ENCODE measurements at places on chromosomes 4 and X.

DNA sequence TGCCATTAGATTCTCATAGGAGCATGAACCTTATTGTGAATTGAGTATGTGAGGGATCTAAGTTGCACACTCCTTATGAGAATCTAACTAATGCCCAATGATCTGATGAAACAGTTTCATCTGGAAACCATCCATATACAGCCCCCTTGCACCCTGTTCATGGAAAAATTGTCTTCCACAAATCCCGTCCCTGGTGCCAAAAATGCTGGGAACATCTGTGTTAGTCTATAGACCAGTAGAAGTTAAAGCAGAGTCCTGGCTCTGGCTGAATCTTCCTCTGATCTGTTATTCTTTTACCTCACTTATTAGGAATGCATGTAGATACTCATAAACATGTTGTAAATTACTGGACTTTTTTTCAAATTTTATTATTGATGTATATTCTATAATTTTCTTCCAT, 29.2 kb downstream of the SULT1B1 start:
- DNase-seq = no peak

DNA sequence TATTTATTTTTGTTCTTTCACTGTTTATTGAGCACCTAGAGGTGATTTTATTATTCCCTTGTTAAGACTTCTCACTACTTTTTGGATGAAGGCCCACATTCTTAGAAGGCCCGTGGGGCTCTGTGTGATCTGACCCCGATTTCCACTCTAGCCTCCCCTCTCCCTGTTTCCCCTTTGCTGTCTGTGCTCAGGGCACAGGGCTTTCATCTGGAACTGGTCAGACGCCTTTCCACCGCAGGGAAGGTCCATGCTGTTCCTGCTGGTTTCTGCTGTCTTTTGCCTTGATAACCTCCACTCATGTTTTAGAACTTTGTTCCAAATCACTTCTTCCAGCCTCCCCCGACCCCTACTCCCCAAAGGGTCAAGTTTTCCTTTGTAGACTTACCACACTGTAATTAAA, 31.3 kb upstream of the ANAPC4 start:
- DNase-seq = no peak

DNA sequence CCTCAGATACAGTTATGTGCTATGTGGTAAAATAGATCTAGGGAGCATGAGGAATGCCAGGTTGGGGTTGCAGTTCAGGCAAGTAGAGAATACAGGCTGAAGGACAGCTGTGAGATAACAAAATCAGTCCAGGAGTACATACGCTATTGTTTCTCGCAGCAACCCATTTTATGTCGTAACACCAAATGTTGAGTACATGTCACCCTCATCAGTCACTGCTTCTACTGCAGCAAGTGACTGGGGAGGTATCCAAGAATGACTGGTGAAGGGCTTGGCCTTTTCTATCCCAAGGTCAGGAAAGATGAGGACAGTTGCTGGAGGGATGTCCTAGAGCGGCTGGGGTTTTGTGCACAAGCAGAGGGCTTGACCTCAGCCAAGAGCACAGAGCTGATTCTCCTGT, 172.1 kb downstream of the CBR4 start:
- DNase-seq = no peak

DNA sequence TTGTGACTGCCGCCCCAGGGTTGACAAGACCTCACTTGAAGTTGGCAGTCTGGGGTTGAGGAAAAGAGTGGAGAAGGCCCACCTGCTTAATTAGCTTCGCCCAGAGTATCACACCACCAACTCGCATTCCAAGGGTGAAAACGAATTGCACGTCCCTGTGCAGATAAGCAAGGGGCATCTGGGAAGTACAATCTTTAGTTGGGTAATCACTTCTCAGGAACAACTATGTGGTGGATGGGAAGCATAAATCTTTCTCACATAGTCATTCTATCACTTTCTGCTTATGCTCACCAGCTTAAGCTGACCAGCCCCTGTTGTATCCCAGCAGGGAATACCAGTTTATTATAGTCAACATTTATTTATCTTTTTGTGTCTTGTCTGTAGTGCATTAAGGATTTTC, 14.3 kb downstream of the SPCS3 start:
- no peak for DNase-seq

DNA sequence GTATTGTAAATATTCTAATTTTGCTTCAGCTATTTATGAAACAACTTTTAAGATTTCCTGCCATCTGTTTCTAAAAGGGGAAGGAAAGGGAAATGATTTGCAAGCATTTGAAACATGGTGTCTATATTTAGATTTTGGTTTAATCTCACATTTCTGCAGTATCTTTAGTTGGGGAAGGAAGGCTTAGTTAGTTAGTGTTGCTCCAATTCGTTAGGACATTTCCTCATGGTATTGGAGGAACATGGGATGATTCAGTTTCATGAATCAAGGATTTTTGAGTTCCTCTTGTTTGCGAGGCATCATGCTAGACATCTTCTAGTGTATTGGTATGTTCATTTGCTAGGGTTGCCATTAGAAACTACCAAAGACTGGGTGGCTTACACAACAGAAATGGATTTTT, 20.5 kb upstream of the TMEM192 start:
- DNase-seq = no peak

DNA sequence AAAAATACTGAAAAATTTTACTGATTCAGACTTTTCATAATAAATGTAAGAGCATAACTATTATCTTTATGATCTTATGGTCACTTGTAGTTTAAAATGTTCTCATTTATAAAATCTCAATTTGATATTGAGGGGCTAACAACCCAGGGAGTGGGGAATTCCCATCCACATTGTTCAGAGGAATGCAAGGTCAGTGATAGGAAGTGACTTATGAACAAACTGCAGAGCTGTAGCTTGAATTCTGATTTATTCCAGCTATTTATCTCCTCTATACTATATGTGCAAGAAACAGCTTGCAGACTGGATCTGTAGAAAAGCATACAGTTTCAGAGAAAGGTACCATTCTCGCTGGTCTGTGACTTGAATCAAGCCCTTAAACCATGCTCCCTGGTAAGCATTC, 61.6 kb downstream of the SEC24D start:
- no peak for DNase-seq

- no peak for DNase-seq
These were observed at the start of gene MID2 for GRCh38 chrX:107825698-107826237. TSS of gene MID2 (plus strand) at chrX:107825866. CDS start at chrX:107826427, 561 bp downstream.

DNA sequence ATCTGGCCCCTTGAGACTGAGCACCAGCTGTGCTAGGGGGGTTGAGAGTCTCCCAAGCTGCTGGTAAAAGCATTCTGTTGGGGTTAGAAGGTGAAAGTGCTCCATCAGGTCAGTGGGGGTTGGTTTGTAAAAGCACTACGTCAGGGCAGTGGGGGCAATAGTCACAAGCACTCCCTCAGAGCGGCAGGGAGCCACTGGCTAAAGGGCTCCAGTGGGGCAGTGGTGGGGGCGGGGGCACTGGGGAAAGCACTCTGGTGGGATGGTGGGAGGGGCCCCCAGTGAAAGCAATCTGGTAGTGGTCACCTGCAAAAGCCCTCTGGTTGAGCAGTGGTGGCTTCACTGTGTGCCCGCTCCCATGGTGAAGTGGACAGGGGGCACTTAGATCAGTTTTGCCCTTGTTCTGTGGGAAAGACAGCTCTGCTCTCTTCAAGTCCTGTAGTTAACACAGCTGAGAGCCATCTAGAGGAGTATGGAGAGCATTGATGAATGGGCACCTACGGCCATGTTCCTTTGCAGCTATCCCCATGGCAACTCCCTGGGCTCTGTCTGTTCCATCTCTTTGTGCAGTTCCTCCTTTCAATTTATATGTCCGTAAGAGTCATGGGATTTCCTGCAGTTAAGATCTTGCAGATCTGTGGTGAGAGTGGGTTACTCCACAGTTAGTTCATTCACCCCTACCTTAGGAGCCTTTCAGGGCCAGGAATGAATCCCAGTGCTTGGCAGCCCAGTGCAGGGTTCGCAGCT, 106.4 kb downstream of the SH3BGRL start:
- no peak for DNase-seq

GRCh38 chrX:57329008-57329407, 42.5 kb downstream of the FAAH2 start:
- DNase-seq = no peak

DNA sequence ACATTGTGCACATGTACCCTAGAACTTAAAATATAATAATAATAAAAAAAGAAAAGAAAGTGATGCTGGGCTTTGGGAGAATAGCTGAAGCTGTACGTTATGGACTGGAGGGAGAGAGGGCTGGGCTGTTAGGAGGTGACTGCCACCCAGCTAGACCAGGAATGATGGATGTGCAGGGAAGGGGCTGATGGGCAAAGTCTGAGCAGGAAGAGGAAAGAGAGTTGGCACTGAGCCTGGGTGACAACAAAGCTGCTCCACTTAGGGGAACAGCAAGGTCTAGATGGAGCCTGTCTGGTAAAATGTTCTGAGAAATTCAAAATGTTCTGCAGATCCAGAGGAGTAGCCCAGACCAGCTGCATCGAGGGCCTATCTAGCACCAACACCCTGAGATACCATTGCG, 32.3 kb downstream of the MED28 start:
- DNase-seq = no peak

DNA sequence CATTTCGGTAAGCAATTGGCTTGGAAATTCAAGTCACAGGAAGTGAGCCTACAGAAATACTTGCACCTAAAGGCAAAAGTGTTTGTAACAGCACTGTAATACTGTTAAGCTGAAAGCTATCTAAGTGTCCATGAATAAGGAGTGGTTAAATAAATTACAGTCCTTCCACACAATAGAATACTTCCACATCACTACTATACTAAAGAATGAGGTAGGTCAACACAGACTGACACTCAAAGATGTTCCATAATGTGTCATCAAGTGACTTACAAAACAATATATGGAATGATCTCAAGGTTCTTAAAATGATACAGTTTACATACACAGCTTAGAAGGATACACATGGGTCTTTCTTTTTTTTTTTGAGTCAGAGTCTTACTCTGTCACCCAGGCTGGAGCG, 27.0 kb downstream of the SLC10A6 start:
- no peak for DNase-seq

DNA sequence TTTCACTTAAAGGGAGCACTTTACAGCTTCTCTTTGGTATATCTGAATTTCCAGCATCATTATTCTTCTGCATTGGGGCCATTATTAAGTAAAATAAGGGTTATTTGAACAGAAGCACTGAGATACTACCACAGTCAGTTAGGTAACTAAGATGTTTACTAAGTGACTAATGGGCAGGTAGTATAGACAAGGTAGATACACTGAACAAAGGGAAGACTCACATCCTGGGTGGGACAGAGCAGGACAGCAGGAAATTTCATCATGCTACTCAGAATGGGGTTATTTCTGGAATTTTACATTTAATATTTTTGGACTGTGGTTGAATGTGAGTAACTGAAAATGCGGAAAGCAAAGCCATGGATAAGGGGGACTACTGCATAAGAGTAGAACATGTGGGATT, 316.0 kb downstream of the CCSER1 start:
- no peak for DNase-seq

- no peak for DNase-seq
These were observed 102.0 kb upstream of the ZNF827 start for GRCh38 chr4:146040623-146041022.

DNA sequence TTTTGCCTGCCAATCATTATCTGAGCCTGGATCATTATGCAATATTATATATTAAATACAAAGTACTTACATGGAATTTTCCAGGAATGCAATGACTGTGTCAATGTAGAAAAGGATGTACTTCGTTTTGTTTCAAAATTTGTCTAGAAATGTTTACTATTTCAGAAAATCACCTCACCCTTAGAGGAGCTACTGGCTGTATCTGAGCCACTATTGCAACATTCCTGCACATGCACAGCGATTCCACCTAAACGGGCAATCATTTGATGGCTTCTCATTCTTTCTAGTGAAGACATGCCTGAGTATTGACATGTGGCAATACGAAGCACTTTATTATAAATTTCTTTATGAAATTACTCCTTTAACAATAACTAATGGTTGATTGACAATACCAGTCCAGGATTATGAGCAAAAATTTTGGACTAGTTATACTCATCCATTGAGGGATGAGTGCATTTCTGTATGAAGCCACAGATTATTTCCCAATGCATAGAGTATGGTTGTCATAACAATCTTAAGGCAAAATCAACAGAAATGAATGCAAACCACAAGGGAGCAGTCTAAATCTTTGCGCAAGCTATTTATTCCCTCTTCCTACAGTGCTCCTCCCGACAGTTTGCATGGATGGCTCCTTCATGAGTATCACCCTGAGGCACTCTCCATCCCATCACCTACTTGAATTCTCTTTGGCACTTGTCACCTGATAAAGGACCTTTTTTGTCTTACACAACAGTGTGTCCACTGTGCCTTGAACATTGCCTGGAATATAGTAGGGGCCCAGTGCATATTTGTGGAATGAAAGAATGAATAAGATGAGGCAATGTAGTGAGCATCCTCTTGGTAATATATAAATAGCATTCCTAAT, 35.8 kb upstream of the MMAA start:
- no peak for DNase-seq

DNA sequence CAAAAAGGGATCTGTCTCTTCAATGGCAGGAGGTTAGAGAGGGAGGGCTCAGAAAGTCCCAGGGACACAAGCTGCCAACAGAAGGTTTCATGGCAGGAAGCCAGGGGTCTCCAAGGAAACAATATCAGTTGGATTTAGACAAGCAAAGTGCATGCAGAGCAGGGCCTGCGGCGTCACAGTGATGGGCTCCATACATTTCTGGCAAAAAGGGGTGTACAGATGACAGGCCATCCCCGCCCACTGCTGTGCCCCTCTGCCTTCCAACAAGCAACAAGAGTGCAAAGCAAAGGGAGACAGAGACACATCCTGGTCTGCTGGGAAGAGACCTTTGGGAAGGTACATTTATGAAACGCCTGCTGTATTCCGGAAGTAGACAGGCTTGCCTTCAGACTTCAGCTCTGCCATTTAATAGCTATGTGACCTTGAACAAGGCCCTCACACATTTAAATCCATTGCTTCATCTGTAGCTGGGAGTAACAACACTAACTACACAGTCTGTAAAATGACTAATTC, 121.2 kb downstream of the AFAP1 start:
- DNase-seq = no peak

- DNase-seq = no peak
These were observed 132.6 kb upstream of the RPS6KA6 start for GRCh38 chrX:84320614-84321013.

DNA sequence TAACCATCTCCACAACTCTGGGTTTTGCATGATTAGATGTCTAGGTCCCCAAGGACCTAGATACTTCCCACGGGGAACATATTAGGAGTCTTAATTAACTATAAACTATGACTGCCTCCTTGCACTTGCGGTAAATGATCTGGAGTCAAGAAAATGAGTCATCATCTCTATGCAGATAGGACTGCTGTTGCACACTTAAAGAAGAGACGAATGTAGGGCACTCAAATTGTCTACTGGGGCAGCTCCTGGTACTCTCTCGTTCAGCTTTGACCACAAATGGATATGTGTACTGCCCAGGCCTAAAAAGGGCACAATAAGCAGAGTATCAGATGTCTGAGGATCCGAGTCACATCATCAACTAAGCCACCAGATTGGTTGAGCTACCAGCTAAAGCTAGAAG, 1783.4 kb upstream of the AGA start:
- DNase-seq = peak; percentile 9
